ENCODE measurements at places on chromosomes 5 and 9. TPM values are rescaled to one million over a fixed set of nuclear protein-coding genes. Genes with fewer than 3 reads are reported as not detected.

DMRT3 gene
- not detected for total RNA-seq

GRCh38 chr5:137641148-137641547 lies 94.7 kb downstream of the KLHL3 start:
- DNase-seq = no peak

SPINK6 gene
- total RNA-seq = not detected

BTNL3 gene
- not detected for total RNA-seq

Measured in RPMI7951 (cell line).